Pancreas (tissue), 10 donors: ENCODE measurements at places on chromosomes 5 and 9. TPM values are rescaled to one million over a fixed set of nuclear protein-coding genes. Genes with fewer than 3 reads are reported as not detected.

PAEP gene
- total RNA-seq: not detected

PCDHA1 gene
- 0.03 TPM for total RNA-seq

UAP1L1 gene
- 6.2 TPM for total RNA-seq

FCN2 gene
- total RNA-seq: 0.16 TPM

STC2 gene
- 11.3 TPM for total RNA-seq

DNA sequence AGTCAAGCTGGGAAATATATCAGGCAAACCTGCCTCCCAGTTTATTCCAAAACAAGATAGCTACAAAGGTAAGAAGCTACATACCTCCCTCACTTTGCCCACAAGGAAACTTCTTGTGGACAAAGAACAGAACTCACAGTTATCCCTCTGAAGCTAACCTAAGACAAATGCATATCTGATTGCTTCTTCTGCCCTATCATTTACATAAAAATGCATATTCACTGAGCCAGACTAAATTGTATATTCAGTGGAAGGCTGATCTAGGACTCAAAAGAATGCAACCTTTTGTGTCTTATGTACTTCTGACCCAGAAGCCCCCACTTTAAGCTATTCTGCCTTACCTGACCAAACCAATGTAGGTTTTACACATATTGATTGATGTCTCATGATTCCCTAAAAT lies 276.8 kb downstream of the HTR1A start:
- H3K27me3 ChIP-seq: no peaks in the 10 kb centered on the region
- DNase-seq: no peak
- H3K27ac ChIP-seq: no peak overlapping the region
- no peaks in the 10 kb centered on the region for H3K4me1 ChIP-seq
- no peak overlapping the region for H3K4me3 ChIP-seq

DNA sequence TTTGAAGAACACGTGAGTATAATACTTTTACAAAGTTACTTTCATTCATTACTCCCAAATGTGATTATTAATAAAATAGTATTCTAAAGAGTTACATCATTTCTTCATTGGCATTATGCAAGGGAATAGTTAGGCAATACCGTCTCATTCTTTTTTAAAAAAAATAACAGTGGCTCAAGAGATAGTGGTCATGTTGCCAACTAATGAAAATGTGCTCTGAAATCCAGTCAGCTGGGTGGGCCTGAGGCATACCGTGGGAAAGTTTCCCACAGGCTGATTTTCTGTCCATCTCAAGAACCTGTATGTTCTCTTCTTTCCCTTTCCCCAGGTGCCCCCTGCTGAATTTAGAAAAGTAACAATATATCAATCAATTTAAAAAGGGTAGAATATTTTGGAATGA lies 40.8 kb upstream of the ROPN1L start:
- H3K4me3 ChIP-seq: no peak overlapping the region
- no peaks in the 10 kb centered on the region for H3K27me3 ChIP-seq
- no peaks in the 10 kb centered on the region for H3K4me1 ChIP-seq

DNA sequence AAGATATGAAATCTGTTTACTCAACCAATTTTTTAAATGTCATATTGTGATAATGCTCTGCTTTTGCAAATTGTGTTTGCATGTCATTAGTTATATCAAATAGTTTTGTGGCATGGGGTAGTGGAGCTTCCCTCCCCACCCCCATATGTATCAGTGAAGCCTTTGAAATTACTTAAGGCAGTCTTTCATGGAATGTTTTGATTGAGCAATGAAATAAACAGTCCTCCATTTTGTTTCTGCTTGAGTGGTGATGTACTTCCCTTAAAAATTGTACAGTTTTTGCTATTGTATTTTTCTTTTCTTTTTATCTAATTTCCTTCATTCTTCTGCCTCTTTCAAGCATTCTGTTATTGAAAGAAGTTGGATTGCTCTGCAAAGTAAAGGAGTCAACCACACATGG lies 3.5 kb downstream of the SOWAHA start:
- H3K27me3 ChIP-seq: no peaks in the 10 kb centered on the region
- H3K4me3 ChIP-seq: no peak overlapping the region
- no peak overlapping the region for H3K27ac ChIP-seq
- H3K36me3 ChIP-seq: no peaks in the 10 kb centered on the region
- no peak for DNase-seq
- no peaks in the 10 kb centered on the region for H3K4me1 ChIP-seq

- H3K4me3 ChIP-seq: no peak overlapping the region
- H3K4me1 ChIP-seq: no peaks in the 10 kb centered on the region
- H3K36me3 ChIP-seq: no peaks in the 10 kb centered on the region
- DNase-seq: no peak
These were observed 55.6 kb upstream of the C6 start for GRCh38 chr5:41268894-41269293.

- H3K36me3 ChIP-seq: no peaks in the 10 kb centered on the region
- no peak overlapping the region for H3K4me3 ChIP-seq
- no peaks in the 10 kb centered on the region for H3K4me1 ChIP-seq
- DNase-seq: no peak
These were observed 64.4 kb downstream of the C9orf85 start for GRCh38 chr9:71975833-71976232.

- no peak overlapping the region for H3K27ac ChIP-seq
- DNase-seq: no peak
- no peaks in the 10 kb centered on the region for H3K36me3 ChIP-seq
- H3K27me3 ChIP-seq: no peaks in the 10 kb centered on the region
- H3K4me1 ChIP-seq: peaks cover 8% of the 10 kb centered on the region
These were observed 15.3 kb downstream of the BICD2 start for GRCh38 chr9:92749071-92749933.

DNA sequence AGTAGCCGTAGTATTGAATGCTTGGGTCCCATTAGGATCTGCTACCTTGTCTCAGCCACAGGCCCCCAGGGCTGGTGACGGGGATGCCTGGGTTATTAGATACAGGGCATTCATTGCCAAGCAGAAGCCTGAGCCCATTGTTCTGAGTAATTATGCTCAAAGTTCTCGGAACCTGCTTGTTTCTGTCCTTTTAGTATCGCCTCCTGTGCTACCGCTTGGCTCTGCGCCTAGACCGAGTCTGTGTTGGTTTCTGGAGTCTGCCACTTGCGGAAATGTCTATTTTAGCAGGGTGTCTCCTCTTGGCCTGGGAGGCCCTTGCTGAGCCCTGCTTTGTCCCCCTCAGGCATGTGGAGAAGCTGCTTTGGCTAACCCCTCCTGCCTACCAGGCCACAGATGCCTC lies 506.1 kb downstream of the BNC2 start:
- no peak for DNase-seq
- no peak overlapping the region for H3K4me3 ChIP-seq
- no peaks in the 10 kb centered on the region for H3K36me3 ChIP-seq
- H3K27me3 ChIP-seq: no peaks in the 10 kb centered on the region
- no peaks in the 10 kb centered on the region for H3K4me1 ChIP-seq

DNA sequence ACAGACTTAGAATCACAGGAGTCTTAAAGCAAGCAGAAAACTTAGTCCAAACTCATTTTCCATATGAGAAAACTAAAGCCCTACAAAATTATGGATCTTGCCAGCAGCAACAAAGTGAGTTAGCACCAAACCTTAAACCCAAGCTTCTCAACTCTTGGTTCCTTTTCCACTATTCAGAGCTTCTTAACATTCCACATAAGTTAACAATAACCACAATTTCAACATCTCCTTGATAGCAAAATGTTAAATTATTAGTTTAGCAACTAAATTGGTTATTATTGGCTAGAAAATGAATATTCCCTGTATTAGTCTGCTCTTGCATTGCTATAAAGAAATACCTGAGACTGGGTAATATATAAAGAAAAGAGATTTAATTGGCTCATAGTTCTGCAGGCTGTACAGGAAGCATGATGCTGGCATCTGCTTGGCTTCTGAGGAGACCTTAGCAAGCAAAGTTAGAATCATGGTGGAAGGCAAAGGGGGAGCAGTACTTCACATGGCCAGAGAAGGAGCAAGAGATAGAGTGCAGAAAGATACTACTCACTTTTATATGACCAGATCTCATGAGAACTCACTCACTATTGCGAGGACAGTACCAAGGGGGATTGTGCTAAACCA lies 26.2 kb upstream of the ARSB start:
- no peak overlapping the region for H3K4me3 ChIP-seq
- no peaks in the 10 kb centered on the region for H3K36me3 ChIP-seq
- no peak overlapping the region for H3K27ac ChIP-seq
- no peaks in the 10 kb centered on the region for H3K27me3 ChIP-seq

GRCh38 chr9:4798281-4799032 lies 5.7 kb downstream of the RCL1 start:
- H3K4me1 ChIP-seq: peaks cover 9% of the 10 kb centered on the region
- H3K27me3 ChIP-seq: no peaks in the 10 kb centered on the region
- no peaks in the 10 kb centered on the region for H3K36me3 ChIP-seq
- no peak overlapping the region for H3K4me3 ChIP-seq

GRCh38 chr9:133803028-133803585 lies 65.0 kb upstream of the SARDH start:
- H3K27me3 ChIP-seq: no peaks in the 10 kb centered on the region
- DNase-seq: no peak
- H3K4me3 ChIP-seq: no peak overlapping the region
- no peaks in the 10 kb centered on the region for H3K36me3 ChIP-seq
- H3K4me1 ChIP-seq: no peaks in the 10 kb centered on the region

GRCh38 chr9:109781086-109781485 lies 1.1 kb downstream of the PALM2AKAP2 start:
- no peaks in the 10 kb centered on the region for H3K36me3 ChIP-seq
- no peak for DNase-seq
- no peak overlapping the region for H3K27ac ChIP-seq
- no peaks in the 10 kb centered on the region for H3K4me1 ChIP-seq
- H3K27me3 ChIP-seq: no peaks in the 10 kb centered on the region
- no peak overlapping the region for H3K4me3 ChIP-seq

DNA sequence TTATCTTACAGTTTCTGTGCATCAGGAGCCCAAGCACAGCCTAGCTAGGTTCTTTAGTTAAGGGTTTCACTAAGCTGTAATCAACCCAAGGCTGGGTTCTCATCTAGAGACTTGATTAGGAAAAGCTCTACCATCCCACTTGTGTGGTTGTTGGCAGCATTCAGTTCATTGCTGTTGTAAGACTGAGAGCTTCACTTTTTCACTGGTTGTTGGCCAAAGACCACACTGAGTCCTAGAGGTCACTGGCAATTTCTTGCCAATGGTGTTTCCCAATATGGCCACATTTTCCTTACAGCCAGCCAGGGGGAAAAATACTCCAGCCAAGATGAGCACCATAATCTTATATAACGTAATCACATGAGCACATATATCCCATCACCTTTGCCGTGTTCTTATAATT lies 74.3 kb downstream of the SMIM15 start:
- no peak overlapping the region for H3K27ac ChIP-seq
- no peaks in the 10 kb centered on the region for H3K27me3 ChIP-seq
- H3K36me3 ChIP-seq: no peaks in the 10 kb centered on the region
- DNase-seq: no peak

DNA sequence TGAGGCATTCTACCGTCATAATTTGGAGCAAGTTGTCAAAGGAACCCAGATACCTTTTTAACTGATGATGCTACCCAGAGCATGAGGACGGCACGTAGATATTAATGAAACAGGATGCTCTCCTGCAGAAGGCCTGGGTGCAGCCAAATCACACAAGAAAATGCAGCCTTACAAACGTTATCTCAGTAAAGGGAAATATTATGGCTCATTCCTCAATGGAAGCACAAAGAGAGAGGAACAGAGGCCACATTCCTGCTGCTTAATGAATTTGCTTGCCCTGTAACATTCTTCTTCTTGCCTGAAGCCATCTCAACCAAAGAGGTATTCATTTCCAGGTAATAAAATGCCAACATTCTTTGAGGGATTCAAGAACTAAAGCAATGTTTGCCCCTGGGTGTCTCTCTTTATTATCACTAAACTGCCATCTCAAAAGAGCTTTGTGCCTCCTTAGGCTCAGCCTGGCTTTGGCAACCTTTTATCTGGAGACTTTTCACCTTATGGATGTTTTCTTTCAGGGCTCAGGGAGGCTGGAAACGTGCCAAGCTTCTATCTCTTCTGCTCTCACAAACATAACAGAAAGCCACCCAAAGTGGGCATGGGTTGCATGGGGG lies 92.9 kb downstream of the TNC start:
- H3K27ac ChIP-seq: no peak overlapping the region
- no peak for DNase-seq
- no peaks in the 10 kb centered on the region for H3K27me3 ChIP-seq
- no peaks in the 10 kb centered on the region for H3K36me3 ChIP-seq
- no peak overlapping the region for H3K4me3 ChIP-seq
- no peaks in the 10 kb centered on the region for H3K4me1 ChIP-seq

GRCh38 chr5:44932922-44933585 lies 124.3 kb downstream of the MRPS30 start:
- H3K27ac ChIP-seq: no peak overlapping the region
- no peaks in the 10 kb centered on the region for H3K36me3 ChIP-seq
- H3K4me3 ChIP-seq: no peak overlapping the region

DNA sequence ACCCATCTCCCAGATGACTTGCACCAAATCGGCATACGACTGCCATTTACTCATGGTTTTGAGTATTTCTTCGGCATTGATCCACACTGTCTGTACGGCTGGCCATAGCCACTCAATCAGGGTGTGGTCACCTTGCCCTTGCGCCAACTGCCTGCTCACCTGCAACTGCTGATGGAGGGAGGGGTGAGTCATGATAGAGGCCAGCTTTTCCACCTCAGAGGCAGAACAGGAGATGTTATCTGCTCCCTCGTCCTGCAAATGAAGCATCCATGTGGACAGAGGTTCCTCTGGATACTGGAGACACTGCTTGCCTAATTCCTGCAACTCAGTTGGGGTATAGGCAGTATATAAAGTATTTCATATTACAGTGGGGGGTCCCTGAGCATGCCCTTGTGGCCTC lies 85.6 kb upstream of the ATP10B start:
- H3K27ac ChIP-seq: no peak overlapping the region
- H3K4me3 ChIP-seq: no peak overlapping the region
- H3K27me3 ChIP-seq: no peaks in the 10 kb centered on the region
- DNase-seq: no peak

- H3K36me3 ChIP-seq: no peaks in the 10 kb centered on the region
- H3K4me1 ChIP-seq: no peaks in the 10 kb centered on the region
- no peak overlapping the region for H3K4me3 ChIP-seq
- no peaks in the 10 kb centered on the region for H3K27me3 ChIP-seq
- no peak overlapping the region for H3K27ac ChIP-seq
- DNase-seq: no peak
These were observed 85.5 kb upstream of the PPP1R26 start for GRCh38 chr9:135394131-135394530.

DNA sequence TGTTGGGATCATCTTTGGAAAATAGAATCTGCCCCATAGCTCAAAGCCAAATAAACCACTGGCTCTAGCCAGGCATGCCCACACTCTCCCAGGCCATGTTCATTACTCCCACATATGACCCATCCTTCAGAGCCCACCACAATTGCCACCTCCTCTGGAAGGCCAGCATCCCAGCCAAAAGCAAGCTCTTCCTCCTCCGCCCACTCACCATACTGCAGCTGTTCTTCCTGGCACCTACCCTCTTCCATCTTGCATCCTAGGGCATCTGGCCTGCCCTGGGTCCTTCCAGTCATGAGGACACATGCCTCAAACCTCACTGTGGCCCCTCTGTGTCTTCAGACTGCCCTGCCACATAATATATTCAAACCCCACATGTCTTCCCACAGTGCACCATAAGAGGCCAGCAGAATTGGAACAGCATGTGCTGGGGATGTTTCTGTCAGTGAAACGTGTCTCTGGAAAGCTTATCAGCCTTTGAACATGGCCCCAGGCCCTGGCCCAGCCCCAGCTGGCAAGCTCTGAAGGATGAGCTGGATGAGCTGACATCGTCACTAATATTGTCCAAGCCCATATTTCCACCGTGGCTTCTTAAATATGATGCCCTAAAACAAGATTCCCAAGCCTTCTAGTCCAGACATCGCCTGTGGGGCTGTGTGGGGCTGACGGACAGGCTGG lies 230.8 kb downstream of the AGTPBP1 start:
- DNase-seq: no peak
- H3K4me1 ChIP-seq: no peaks in the 10 kb centered on the region
- H3K27me3 ChIP-seq: no peaks in the 10 kb centered on the region
- no peak overlapping the region for H3K27ac ChIP-seq
